Smooth muscle cell of trachea (primary cell): ENCODE measurements at places on chromosomes 11 and 22. TPM values are rescaled to one million over a fixed set of nuclear protein-coding genes. Genes with fewer than 3 reads are reported as not detected.

Gene ZFTA
- total RNA-seq: 17.9 and 37.7 TPM in 2 replicates

Gene GTSE1
- total RNA-seq: 0.50 and 10.5 TPM in 2 replicates

Gene RCN1
- 346 and 392 TPM in 2 replicates for total RNA-seq

Gene PATE4
- not detected in 2 replicates for total RNA-seq

Gene OR51B4
- total RNA-seq: not detected in 2 replicates

Gene CECR2
- not detected in 2 replicates for total RNA-seq

Gene PNPLA5
- 0.50 TPM in 1 of 2 replicates, not detected in the other for total RNA-seq

Gene DBX1
- total RNA-seq: not detected in 2 replicates

Gene SAA2
- total RNA-seq: not detected in 2 replicates

Gene SYCE3
- total RNA-seq: not detected in 2 replicates

Gene TMEM121B
- total RNA-seq: under 0.01 and 0.15 TPM in 2 replicates

Gene NPTXR
- 0.29 and 2.8 TPM in 2 replicates for total RNA-seq

Gene AQP11
- 2.0 and 18.7 TPM in 2 replicates for total RNA-seq

Gene NCAPH2
- total RNA-seq: 29.3 and 46.0 TPM in 2 replicates

Gene TMPRSS4
- not detected in 2 replicates for total RNA-seq

Gene FIBIN
- total RNA-seq: 25.6 and 50.4 TPM in 2 replicates

Gene ASRGL1
- 0.33 and 1.0 TPM in 2 replicates for total RNA-seq

Gene FGF4
- not detected in 2 replicates for total RNA-seq

Gene UBXN1
- 118 and 157 TPM in 2 replicates for total RNA-seq

Gene CASP12
- total RNA-seq: 0.15 TPM in 1 of 2 replicates, not detected in the other

Gene POLR3H
- total RNA-seq: 25.7 and 28.6 TPM in 2 replicates

Gene TRIM51
- not detected in 2 replicates for total RNA-seq

Gene CTSF
- total RNA-seq: 15.0 and 59.5 TPM in 2 replicates

Gene GGT5
- total RNA-seq: 1.2 and 2.2 TPM in 2 replicates

Gene CNIH2
- 0.15 and 0.17 TPM in 2 replicates for total RNA-seq
